Activated CD4-positive, alpha-beta memory T cell treated with anti-CD3 and anti-CD28 coated beads, Interleukin-2, amount 10 ng/mL, durations not matched to agents 7 days and 5 days (primary cell): ENCODE measurements at places on chromosomes 3 and 15.

DNA sequence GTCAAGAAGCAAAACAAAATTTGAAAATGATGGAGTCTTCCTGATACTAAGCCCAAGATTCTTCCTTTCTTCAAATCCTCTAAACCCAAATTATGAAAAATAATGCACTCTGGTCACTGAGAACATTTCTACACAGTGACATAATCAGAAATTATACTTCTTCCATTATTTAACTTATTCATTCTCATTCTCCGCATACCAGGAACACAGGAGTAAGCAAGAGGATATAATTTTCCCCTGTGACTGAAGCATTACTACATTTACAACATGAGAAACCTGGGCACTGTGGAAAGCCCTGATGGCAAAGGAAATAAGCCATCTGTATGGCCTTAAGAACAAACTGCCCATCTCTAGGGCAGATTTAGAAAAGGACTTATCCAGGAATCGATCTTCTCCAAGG is 47.0 kb downstream of the EXD1 start:
- DNase-seq, result no peak
- H3K27ac ChIP-seq, result no peak overlapping the region
- H3K27me3 ChIP-seq, result no peaks in the 10 kb centered on the region
- no peak overlapping the region for H3K4me3 ChIP-seq

DNA sequence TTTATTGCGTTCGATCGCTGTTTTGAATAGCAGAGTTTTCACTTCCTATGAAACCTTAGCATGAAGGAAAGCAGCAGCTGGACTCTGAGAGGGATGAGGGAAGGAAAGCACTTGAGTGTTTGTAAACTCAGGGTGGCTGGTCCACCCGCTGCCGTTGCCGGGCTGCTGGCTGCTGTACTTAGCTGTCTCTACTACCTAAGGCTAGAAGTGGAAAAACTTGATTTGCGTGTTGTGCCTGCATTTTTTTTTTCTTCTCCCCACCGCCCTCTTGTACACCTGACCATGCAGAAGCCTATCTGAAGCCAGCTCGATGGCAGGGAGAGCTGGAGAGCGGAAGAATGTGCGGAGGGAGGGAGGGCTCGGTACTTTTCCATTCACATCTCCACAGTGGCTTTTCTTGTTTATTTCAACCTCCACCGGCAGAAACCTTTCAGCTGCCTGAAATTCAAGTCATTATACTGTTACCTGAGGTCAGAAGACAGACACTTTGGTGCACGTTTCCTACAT is 4.8 kb upstream of the BCL6 start:
- H3K27ac ChIP-seq, result no peak overlapping the region
- H3K36me3 ChIP-seq, result peaks cover 8% of the 10 kb centered on the region
- no peak overlapping the region for H3K4me3 ChIP-seq
- H3K27me3 ChIP-seq, result no peaks in the 10 kb centered on the region
- peaks cover 55% of the 10 kb centered on the region for H3K4me1 ChIP-seq
- no peak for DNase-seq

GRCh38 chr15:69504352-69505040 is 51.9 kb downstream of the RPLP1 start:
- no peak for DNase-seq
- H3K4me3 ChIP-seq, result no peak overlapping the region
- peaks cover 4% of the 10 kb centered on the region for H3K4me1 ChIP-seq
- H3K27me3 ChIP-seq, result peaks cover 6% of the 10 kb centered on the region
- no peaks in the 10 kb centered on the region for H3K36me3 ChIP-seq

- no peak for DNase-seq
- no peaks in the 10 kb centered on the region for H3K27me3 ChIP-seq
- no peak overlapping the region for H3K27ac ChIP-seq
- no peaks in the 10 kb centered on the region for H3K4me1 ChIP-seq
These were observed 99.3 kb upstream of the SLC24A5 start for GRCh38 chr15:48021336-48022086.

GRCh38 chr3:159480046-159480445 is 508.6 kb upstream of the IL12A start:
- H3K4me3 ChIP-seq, result no peak overlapping the region
- no peak overlapping the region for H3K27ac ChIP-seq
- no peaks in the 10 kb centered on the region for H3K4me1 ChIP-seq
- no peaks in the 10 kb centered on the region for H3K27me3 ChIP-seq
- H3K36me3 ChIP-seq, result no peaks in the 10 kb centered on the region

- H3K27me3 ChIP-seq, result peaks cover 23% of the 10 kb centered on the region
- no peaks in the 10 kb centered on the region for H3K36me3 ChIP-seq
- no peak overlapping the region for H3K4me3 ChIP-seq
- H3K4me1 ChIP-seq, result peaks cover 35% of the 10 kb centered on the region
- DNase-seq, result no peak
These were observed 22.5 kb downstream of the CDCP1 start for GRCh38 chr3:45123581-45124269.

DNA sequence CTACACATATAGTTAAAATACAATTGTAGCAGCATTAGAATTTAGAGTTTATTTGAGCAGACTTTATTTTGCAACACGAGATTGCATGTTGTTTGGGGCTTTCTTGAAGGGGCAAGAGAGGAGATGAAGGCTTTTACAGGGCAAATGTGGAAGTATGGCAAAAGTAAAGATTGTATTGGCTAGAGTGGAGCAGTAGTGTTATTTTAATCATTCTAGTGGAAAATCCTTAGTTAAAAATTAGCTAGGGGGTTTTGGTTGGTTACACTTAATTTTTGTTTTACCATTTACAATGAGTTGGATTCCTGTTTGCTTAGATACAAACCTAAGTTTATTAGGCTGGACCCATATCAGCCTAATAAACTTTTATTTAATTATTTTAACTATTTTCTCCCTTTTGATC is 4.6 kb downstream of the OR5H15 start:
- peaks cover 13% of the 10 kb centered on the region for H3K27me3 ChIP-seq
- H3K4me1 ChIP-seq, result peaks cover 6% of the 10 kb centered on the region
- H3K4me3 ChIP-seq, result no peak overlapping the region
- peaks cover 4% of the 10 kb centered on the region for H3K36me3 ChIP-seq
- no peak for DNase-seq

GRCh38 chr15:66935688-66936087 is 129.7 kb upstream of the SMAD3 start:
- DNase-seq, result no peak
- H3K4me3 ChIP-seq, result no peak overlapping the region
- peaks cover 4% of the 10 kb centered on the region for H3K27me3 ChIP-seq
- H3K36me3 ChIP-seq, result peaks cover 3% of the 10 kb centered on the region
- peaks cover 7% of the 10 kb centered on the region for H3K4me1 ChIP-seq

DNA sequence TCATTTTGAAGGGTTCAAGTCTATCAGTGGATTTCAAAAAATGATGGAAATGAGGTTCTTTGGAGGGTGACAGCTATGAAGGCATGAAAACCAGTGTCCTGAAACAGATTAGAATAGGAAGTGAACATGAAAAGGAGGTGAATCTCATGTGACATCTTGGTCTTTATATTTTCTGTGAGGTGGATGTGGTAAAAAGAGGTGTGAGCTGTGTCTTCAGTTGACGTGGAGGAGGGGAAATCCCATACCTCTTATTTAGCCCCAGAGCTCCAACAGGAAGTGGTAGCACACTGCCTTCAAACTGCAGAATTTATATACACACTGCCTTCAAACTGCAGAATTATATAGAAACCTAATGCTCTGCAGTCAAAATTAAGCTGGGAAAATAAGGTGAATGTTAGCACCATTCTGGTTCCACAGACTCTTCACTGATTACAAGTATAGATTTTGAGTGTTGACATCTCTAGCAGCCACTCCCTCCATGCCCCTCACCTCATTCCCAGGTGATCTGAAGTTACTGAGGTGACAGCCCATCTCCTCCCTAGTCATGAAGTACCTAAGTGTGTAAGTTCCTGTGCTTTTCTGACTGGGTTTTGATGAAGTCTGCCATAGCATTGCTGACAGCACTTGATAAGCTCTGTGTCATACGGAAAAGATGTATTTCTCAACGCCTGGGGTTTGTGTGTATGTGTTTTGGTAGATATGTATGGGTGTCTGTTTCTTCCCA is 2.7 kb downstream of the RAB8B start:
- H3K27ac ChIP-seq, result peak overlapping the region; percentile 100
- peak; percentile 69 for DNase-seq
- H3K4me3 ChIP-seq, result peak overlapping the region; percentile 97

GRCh38 chr15:72967811-72968530 is 84.3 kb upstream of the NEO1 start:
- H3K4me3 ChIP-seq, result no peak overlapping the region
- no peak overlapping the region for H3K27ac ChIP-seq
- H3K27me3 ChIP-seq, result peaks cover 25% of the 10 kb centered on the region
- H3K36me3 ChIP-seq, result no peaks in the 10 kb centered on the region
- peaks cover 13% of the 10 kb centered on the region for H3K4me1 ChIP-seq

- DNase-seq, result no peak
- H3K4me1 ChIP-seq, result peaks cover 10% of the 10 kb centered on the region
- H3K27ac ChIP-seq, result no peak overlapping the region
- no peak overlapping the region for H3K4me3 ChIP-seq
These were observed 291.3 kb downstream of the TLE3 start for GRCh38 chr15:69806287-69806915.

GRCh38 chr15:66646308-66646707 is 55.7 kb upstream of the SMAD6 start:
- H3K4me1 ChIP-seq, result no peaks in the 10 kb centered on the region
- no peak overlapping the region for H3K27ac ChIP-seq
- H3K27me3 ChIP-seq, result no peaks in the 10 kb centered on the region
- no peak overlapping the region for H3K4me3 ChIP-seq

GRCh38 chr3:139328356-139328755 is 15.5 kb upstream of the MRPS22 start:
- no peak for DNase-seq
- H3K4me3 ChIP-seq, result no peak overlapping the region
- H3K27me3 ChIP-seq, result peaks cover 25% of the 10 kb centered on the region
- H3K27ac ChIP-seq, result no peak overlapping the region

DNA sequence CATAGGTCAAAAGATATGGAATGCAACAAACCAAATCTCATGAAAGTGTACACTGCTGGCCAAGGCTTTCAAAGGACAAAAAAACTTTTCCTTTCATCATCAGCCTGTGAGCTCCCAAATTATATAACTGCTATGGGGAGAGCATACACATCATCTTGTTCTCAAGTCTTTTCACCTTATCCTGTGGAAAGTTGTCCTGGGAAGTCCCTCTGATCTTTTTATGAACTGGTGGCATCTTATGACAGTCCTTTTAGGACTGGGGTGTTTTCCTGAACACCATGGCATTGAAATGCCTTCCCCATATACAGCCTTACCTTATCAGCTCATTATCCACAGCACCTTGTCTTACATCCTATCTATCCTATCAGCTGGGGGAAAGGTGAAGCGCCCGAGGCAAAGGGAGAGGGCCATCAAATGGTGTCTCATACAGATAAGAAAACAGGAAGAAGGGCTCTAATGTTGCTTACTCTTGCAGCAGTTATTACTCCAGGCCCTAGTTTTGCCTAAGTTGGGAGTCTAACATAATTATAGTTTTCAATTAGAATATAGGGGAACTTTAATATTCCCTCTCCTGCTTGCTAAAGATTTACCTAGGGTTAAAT is 61.5 kb upstream of the GOLIM4 start:
- H3K27ac ChIP-seq, result no peak overlapping the region
- no peaks in the 10 kb centered on the region for H3K36me3 ChIP-seq
- no peak for DNase-seq
- no peaks in the 10 kb centered on the region for H3K4me1 ChIP-seq

- no peak overlapping the region for H3K4me3 ChIP-seq
- no peaks in the 10 kb centered on the region for H3K36me3 ChIP-seq
- peaks cover 21% of the 10 kb centered on the region for H3K27me3 ChIP-seq
These were observed 133.0 kb upstream of the PRR20G start for GRCh38 chr3:127420829-127421228.

DNA sequence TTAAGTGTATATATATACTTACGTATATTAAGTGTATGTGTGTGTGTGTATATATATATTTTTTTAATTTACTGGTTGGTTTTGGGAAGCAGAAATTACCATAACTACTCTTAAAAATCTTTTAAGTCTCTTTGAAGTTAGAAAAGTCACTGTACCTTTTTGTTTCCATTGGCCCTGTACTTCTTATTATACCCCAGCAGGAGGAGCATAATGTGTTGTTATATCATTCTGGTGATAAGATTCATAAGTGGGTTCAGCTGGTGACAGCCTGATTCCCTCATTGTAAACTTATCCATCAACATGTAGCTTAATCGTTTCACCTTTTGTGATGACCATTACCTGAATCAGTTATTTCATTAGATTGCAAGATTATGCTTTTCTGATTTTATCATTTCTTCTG is 30.8 kb downstream of the MLH1 start:
- no peak overlapping the region for H3K27ac ChIP-seq
- peaks cover 6% of the 10 kb centered on the region for H3K4me1 ChIP-seq
- no peaks in the 10 kb centered on the region for H3K27me3 ChIP-seq
- DNase-seq, result no peak

DNA sequence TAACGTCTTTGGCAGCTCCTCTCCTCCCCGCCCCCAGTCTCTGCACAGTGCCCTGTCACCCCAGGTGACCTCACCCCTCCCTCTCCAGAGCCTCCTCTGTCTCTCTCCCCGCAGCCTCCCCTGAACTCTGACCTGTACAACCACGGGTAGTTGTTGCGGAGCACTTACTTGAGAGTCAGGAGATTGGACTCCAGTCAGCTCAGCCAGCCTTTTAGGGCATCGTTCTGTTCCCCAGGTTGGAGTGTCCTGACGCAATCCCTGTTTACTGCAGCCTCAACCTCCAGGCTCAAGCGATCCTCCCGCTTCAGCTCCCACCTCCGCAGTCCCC is 177.7 kb downstream of the UACA start:
- H3K36me3 ChIP-seq, result no peaks in the 10 kb centered on the region
- no peak overlapping the region for H3K27ac ChIP-seq
- peaks cover 24% of the 10 kb centered on the region for H3K27me3 ChIP-seq
- no peak for DNase-seq
- H3K4me3 ChIP-seq, result no peak overlapping the region
- peaks cover 16% of the 10 kb centered on the region for H3K4me1 ChIP-seq

DNA sequence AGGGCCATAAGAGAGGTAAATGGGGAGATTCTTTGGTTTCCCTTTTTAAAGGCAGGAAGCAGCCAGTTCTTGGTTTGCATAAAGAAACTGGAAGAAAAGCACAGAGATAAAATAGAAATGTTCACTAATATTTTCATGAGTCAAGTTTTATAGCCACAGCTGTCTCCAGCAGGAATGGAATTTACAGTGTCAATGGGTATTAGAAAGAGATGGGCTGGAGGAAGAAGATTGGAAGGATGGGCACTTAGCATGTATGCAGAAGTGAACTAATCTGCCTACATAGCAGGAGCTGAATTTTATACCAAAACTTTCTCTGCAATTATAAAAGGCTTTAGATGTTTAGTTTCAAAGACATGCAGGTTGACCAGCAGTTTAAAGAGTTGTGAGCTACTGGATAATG is 521.9 kb upstream of the GOLIM4 start:
- no peaks in the 10 kb centered on the region for H3K4me1 ChIP-seq
- no peak overlapping the region for H3K4me3 ChIP-seq
- H3K36me3 ChIP-seq, result no peaks in the 10 kb centered on the region

DNA sequence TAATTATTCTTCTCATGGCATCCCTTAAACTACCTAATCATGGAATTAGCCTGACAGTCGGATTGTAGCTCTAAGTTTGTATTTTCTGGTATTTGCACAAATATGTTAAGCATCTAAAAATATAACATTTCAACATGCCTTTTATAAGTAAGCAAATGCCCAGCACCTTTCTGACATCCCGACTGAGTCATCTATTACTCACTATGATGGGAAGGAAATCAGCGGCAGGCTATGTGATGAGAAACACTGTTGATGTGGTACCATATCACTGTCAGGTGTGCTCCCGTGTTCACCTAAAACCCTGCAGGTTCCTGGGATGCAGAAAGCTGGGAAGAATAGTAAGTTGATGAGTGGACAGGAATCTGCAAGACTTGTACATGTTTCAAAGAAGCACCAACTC is 367.8 kb upstream of the IL12A start:
- H3K27ac ChIP-seq, result no peak overlapping the region
- H3K4me3 ChIP-seq, result no peak overlapping the region
- H3K36me3 ChIP-seq, result no peaks in the 10 kb centered on the region
- no peaks in the 10 kb centered on the region for H3K4me1 ChIP-seq
